ENCODE measurements at places on chromosomes 3 and 15. TPM values are rescaled to one million over a fixed set of nuclear protein-coding genes. Genes with fewer than 3 reads are reported as not detected.

CCR9 gene
- 1.0 TPM for polyA plus RNA-seq

SAMMSON gene
- polyA plus RNA-seq, result 0.09 TPM

RTP1 gene
- 0.12 TPM for polyA plus RNA-seq

TEX264 gene
- 42.0 TPM for polyA plus RNA-seq

TRAT1 gene
- 1.2 TPM for polyA plus RNA-seq

LEKR1 gene
- polyA plus RNA-seq, result 2.2 TPM

GOLGA8R gene
- 6.8 TPM for polyA plus RNA-seq

TGM4 gene
- polyA plus RNA-seq, result 0.04 TPM

SPTSSB gene
- 0.40 TPM for polyA plus RNA-seq

LRRC31 gene
- 11.4 TPM for polyA plus RNA-seq

TLR9 gene
- 0.37 TPM for polyA plus RNA-seq

PSMD2 gene
- 148 TPM for polyA plus RNA-seq

LRRK1 gene
- 4.2 TPM for polyA plus RNA-seq

PIK3CA gene
- polyA plus RNA-seq, result 19.9 TPM

GHRL gene
- 19.9 TPM for polyA plus RNA-seq

C3orf85 gene
- 95.5 TPM for polyA plus RNA-seq

ARL6 gene
- 5.5 TPM for polyA plus RNA-seq

LSG1 gene
- polyA plus RNA-seq, result 60.3 TPM

SLC22A14 gene
- polyA plus RNA-seq, result 0.13 TPM

CSTA gene
- 1.2 TPM for polyA plus RNA-seq

ALDH1A3 gene
- 23.8 TPM for polyA plus RNA-seq

STRC gene
- 10.9 TPM for polyA plus RNA-seq

HLTF gene
- polyA plus RNA-seq, result 20.6 TPM

PAQR5 gene
- 3.4 TPM for polyA plus RNA-seq

ZKSCAN7 gene
- polyA plus RNA-seq, result 8.4 TPM

CACNA2D2 gene
- polyA plus RNA-seq, result 7.5 TPM

MINDY2 gene
- polyA plus RNA-seq, result 12.3 TPM

CMTM7 gene
- polyA plus RNA-seq, result 10.9 TPM

SLC28A2 gene
- 16.8 TPM for polyA plus RNA-seq

CRYGS gene
- 4.9 TPM for polyA plus RNA-seq

CORO2B gene
- polyA plus RNA-seq, result 5.4 TPM

ACTR8 gene
- polyA plus RNA-seq, result 27.3 TPM

VPS8 gene
- 36.2 TPM for polyA plus RNA-seq

TTC23 gene
- 16.3 TPM for polyA plus RNA-seq

TMEM212 gene
- polyA plus RNA-seq, result not detected

COPB2 gene
- 132 TPM for polyA plus RNA-seq

FYCO1 gene
- polyA plus RNA-seq, result 19.6 TPM

LRTM1 gene
- 0.25 TPM for polyA plus RNA-seq

LDHAL6B gene
- polyA plus RNA-seq, result 0.57 TPM

TRPM1 gene
- not detected for polyA plus RNA-seq

PDZRN3 gene
- polyA plus RNA-seq, result 40.7 TPM

FAN1 gene
- 19.3 TPM for polyA plus RNA-seq

MESP2 gene
- 0.30 TPM for polyA plus RNA-seq

CFAP100 gene
- 0.45 TPM for polyA plus RNA-seq

DPH3 gene
- 30.0 TPM for polyA plus RNA-seq

CELSR3 gene
- polyA plus RNA-seq, result 3.9 TPM

PCNP gene
- polyA plus RNA-seq, result 118 TPM

All from large intestine (tissue), 12 donors.